Left colon (tissue), 2 donors: ENCODE measurements at places on chromosomes 11 and 22. TPM values are rescaled to one million over a fixed set of nuclear protein-coding genes. Genes with fewer than 3 reads are reported as not detected.

The FAM111B gene
- total RNA-seq = 2.3 TPM

The IFITM5 gene
- total RNA-seq = not detected

The MRGPRX4 gene
- not detected for total RNA-seq

The OR52A1 gene
- total RNA-seq = not detected

The FAR1 gene
- total RNA-seq = 103 TPM

The CEND1 gene
- total RNA-seq = not detected

The MED15 gene
- 85.3 TPM for total RNA-seq

The MUC2 gene
- 1,472 TPM for total RNA-seq

The FAM227A gene
- total RNA-seq = 0.50 TPM

The SPA17 gene
- total RNA-seq = 7.4 TPM

The ST14 gene
- total RNA-seq = 535 TPM

The SLC25A1 gene
- 194 TPM for total RNA-seq

The MUC5B gene
- total RNA-seq = 369 TPM

The CXCR5 gene
- total RNA-seq = 0.12 TPM
